ENCODE measurements at places on chromosomes 1 and 21. TPM values are rescaled to one million over a fixed set of nuclear protein-coding genes. Genes with fewer than 3 reads are reported as not detected.
A peak's percentile ranks its signal among the peaks of the same experiment; 100 is the strongest.

DNA sequence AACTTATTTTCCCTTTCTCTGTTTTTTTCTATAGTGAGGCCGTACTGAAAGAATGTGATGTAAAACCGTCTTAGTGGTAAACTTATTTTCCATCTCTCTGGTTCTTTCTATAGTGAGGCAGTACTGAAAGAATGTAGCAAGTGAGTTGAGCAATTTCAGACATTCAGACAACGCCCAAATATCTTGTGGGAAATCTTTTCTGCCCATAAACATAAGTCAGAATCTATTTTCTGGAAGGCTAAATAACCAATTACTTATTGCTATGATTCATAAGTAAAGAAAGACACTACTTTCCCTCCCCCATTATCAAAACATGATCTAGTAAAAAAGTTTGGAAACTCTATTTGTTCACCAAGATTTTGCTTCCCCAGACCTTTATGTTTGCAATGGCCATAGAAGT lies 18.8 kb upstream of the SCCPDH start:
- peak; percentile 81 for DNase-seq

DNA sequence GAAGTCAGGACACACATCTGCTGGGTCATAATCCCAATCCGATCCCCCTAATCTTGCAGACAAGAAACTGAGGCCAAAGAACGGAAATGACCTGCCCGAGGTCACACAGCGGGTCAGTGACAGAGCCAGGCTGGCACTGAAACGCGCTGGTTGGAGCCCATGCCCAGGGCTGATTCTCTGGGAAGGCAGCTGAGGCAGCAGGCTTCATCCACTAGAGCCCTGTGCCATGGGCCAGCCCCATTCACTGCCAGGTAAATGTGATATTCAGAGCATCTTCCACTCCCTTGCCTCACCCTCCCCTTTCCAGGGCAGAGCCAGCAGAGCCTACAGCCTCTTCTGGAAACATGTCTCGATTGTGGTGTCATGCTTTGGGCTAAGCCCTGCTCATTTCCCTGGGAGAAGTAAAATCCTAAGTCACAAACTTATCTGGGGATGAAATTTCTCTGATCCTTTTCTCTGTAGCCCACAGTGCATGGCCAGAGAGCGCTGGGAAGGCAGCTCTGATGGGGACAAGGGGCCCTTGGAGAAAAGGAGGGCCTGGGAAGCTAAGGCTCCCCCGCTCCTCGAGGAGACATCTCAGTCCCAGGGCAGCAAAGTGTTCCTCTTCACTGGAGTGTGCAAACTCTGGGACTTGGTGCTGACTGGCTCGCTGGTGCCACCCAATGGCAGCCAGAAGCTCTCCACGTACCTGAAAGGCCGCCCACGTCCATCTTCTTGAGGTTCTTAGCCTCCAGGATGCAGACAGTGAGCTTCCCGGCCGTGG lies 110.4 kb downstream of the SYT2 start:
- peak; percentile 41 for DNase-seq

- peak; percentile 72 for DNase-seq
Observed at GRCh38 chr21:17612565-17613241, at the start of gene BTG3. Gene BTG3 (minus strand): TSS chr21:17612901. CDS start chr21:17609144, 3,757 bp downstream.

Gene SLC30A10
- 0.49 TPM for total RNA-seq

Gene TRPM2
- total RNA-seq = 1.8 TPM
